ENCODE measurements at places on chromosomes 3 and 15.

DNA sequence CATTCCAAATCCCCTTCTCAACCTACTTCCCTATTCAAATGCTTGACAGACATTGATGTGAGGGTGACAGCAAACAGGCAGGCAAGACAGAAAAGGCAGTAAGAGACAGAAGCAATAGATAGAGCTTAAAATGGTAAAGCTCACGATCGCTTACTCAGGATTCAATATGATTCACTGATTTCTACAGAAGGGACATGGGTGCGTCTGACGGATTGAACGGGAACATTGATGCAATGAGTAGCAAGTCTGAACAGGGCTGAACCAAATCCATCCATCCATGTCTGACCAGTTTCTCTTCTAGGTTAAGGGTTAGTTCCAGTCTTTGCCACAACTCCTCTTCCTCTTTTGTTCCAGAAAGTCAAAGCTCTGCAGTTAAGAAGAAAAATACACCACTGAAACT lies 35.1 kb downstream of the P2RY1 start:
- no peak for DNase-seq

DNA sequence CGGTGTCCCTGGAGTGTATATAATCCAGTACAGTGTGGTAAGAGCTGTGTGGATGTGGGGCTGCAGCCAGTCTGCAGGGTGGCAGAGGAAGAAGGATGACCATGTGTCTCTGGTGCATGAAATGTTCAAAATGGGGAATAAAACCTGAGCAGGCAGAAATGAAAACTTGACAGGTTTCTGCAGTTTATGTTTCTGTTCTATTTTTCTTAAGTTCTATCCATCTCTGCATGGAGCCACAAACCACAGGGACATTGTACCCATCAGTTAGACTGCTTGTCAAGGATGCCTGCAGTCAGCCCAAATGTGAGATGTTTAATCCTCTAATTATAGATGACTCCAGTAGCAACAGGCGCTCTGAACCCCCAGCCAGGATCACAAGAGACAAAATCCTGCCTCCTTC lies 216.7 kb downstream of the IL20RB start:
- DNase-seq, result no peak

- DNase-seq, result no peak
These were observed 12.4 kb upstream of the USP3 start for GRCh38 chr15:63491979-63492378.

DNA sequence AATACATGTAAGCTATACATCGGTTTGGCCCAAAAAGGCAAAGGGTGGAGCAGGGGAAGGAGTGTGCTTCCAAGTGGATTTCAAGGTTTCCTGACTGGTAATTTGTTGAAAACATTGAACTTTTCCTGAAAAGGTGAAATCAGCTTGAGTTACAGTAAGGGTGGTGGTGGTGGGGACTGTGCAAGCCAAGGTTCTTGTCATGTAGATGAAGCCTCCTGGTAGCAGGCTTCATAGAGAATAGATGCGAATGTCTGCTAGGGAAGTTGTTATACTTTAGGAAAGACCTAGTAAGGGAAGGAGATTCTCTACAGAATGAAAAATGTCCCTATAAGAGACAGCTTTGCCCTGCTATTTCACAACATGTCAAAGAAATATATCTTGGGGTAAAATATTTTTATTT lies 528.2 kb upstream of the CBLB start:
- DNase-seq, result no peak

DNA sequence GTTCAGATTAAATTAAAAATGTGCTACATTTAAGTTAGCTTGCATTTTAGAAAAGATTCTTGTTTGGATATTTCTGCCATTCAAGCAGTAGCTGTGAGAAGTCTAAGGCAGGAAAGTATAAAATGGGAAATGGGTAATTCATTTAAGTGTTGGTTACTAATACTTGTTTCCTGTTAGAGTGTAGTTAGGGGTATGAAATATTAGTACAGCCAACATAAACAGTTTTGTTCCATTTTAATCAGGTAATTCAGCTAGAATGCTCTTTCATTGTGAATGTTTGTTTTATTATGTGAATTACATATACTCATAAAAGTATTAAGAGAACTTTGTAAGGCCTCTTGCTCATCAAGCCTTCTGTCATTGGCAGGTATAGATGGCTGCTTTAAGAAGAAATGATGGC lies 19.9 kb downstream of the TATDN2 start:
- no peak for DNase-seq

All from stimulated activated CD8-positive, alpha-beta memory T cell treated with anti-CD3 and anti-CD28 coated beads, Interleukin-4, amount 100 ng/mL, for 1 hour (primary cell).